ENCODE measurements at places on chromosomes 4 and X. TPM values are rescaled to one million over a fixed set of nuclear protein-coding genes. Genes with fewer than 3 reads are reported as not detected.

GRCh38 chrX:68699960-68700746 lies 52.7 kb downstream of the STARD8 start:
- DNase-seq = no peak

GRCh38 chr4:38056011-38056685 lies 96.0 kb downstream of the PTTG2 start:
- DNase-seq = no peak

DNA sequence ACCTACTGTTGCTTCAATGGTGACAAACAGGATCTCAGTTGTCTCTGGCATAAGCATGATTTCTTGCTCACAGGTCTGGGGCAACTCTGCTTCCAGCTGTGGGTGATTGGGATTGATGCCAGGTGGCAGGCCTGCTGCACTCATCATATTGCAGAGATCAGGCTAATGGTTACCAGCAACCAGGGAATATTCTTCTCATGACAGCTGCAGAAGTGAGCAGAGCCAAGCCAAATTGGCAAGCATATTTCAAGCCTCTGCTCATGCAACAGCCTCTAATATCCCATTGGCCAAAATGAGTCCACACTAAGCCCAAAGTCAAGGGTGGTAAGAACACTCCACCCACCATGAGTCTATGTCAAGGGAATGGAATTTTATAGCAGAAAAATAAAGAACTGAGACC lies 26.7 kb upstream of the TBC1D19 start:
- DNase-seq = peak; percentile 96

DNA sequence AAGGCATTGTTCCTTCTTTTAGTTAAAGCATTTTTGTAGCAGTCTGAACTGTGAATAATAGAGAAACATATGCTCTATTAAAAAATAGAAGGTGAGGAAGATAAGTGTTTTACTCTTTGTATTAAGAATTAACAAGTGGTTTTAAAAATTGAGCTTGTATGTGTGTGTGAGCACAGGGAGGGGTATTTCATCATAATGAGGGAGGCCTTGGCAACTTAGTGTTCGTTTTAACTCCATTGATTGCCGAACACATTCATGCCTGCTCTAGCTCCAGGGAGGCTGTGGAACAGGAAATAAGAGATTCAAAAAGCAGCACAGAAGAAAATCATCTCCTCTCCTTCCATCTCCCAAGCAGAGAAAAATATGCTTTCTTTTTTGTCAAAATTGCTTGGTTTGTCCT lies 14.8 kb downstream of the SHROOM3 start:
- no peak for DNase-seq

DNA sequence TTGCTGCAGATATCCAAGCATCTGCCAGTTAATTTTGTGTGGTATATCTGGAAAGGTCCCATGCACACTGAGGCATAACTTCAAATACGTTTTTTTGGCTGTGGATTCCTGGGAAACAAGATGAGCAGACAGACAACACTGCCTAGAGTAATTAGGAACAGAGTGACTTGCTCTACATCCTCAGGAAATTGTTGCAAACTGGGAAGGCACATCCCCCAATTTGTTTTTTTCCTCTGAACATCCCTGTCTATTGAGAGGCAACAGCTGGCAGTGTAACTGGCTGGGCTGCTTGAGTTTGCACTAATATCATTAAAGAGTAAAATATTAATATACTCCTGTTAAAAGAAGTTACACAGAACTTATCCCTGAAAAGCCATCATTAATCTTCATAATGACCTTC lies 207.7 kb upstream of the SLIT2 start:
- DNase-seq = no peak

DNA sequence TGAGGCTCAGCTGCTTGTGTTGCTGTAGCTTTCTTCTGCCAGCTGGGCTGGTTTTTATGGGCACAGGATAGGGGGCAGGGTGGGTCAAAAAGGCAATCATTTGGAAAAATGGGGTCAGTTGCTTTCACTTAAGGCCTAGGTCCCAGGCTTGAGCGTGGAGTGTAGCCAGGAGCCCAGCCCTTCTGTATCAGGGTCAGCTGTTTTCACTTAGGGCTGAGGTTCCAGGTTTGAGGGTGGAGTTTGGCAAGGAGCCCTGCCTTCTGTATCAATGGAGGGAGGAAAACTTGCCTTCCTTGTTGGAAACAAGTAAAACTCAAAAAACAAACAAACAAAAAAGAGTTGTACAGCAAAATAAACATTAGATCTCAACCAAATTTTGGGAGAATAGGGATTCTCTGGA lies 37.0 kb upstream of the UGT8 start:
- no peak for DNase-seq

- no peak for DNase-seq
These were observed 122.5 kb downstream of the NFKB1 start for GRCh38 chr4:102623622-102624021.

Gene FRG2
- polyA plus RNA-seq = not detected

Gene USP17L11
- not detected for polyA plus RNA-seq

Gene SLC49A3
- polyA plus RNA-seq = 1.6 TPM

Measured in BJ (cell line).